G401 (cell line): ENCODE measurements at places on chromosomes 11 and 22. TPM values are rescaled to one million over a fixed set of nuclear protein-coding genes. Genes with fewer than 3 reads are reported as not detected.

Gene ZNF215
- 10.9 and 13.2 TPM in 2 replicates for total RNA-seq

Gene SEPTIN5
- 8.3 and 21.4 TPM in 2 replicates for total RNA-seq

Gene LMO2
- 0.18 TPM in 1 of 2 replicates, not detected in the other for total RNA-seq

Gene ASRGL1
- 26.6 and 28.1 TPM in 2 replicates for total RNA-seq

Gene GAL
- not detected in 2 replicates for total RNA-seq

Gene MYOD1
- total RNA-seq, result 0.12 TPM in 1 of 2 replicates, not detected in the other

Gene BEST1
- 0.10 and 0.18 TPM in 2 replicates for total RNA-seq

Gene TEX54
- total RNA-seq, result not detected in 2 replicates

Gene VSIG10L2
- total RNA-seq, result not detected in 2 replicates

Gene NXPE4
- not detected in 2 replicates for total RNA-seq

GRCh38 chr11:73177380-73177777 is 35.3 kb upstream of the FCHSD2 start:
- peak; percentile 55 for DNase-seq

DNA sequence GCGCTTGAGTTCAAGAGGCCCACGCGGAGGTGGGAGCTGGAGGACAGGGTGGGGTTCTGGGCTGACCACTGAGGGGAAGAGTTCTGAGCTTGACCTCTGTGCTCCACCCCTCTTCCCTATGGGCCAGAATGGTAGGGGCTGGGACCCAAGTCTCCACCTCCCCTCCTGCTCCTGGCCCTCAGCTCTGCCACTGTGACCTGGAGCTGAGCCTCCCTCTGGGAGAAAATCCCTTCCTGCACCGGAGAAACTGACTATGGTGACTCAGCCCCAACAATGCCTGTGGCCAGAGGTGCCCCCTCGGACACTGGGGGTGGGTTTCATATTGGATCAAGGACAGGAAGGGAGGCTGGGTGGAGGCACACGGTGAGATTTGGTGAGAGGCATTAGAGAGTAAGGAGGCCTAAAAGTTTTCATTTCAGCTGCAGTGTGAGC is 23.0 kb downstream of the RELT start:
- no peak for DNase-seq

DNA sequence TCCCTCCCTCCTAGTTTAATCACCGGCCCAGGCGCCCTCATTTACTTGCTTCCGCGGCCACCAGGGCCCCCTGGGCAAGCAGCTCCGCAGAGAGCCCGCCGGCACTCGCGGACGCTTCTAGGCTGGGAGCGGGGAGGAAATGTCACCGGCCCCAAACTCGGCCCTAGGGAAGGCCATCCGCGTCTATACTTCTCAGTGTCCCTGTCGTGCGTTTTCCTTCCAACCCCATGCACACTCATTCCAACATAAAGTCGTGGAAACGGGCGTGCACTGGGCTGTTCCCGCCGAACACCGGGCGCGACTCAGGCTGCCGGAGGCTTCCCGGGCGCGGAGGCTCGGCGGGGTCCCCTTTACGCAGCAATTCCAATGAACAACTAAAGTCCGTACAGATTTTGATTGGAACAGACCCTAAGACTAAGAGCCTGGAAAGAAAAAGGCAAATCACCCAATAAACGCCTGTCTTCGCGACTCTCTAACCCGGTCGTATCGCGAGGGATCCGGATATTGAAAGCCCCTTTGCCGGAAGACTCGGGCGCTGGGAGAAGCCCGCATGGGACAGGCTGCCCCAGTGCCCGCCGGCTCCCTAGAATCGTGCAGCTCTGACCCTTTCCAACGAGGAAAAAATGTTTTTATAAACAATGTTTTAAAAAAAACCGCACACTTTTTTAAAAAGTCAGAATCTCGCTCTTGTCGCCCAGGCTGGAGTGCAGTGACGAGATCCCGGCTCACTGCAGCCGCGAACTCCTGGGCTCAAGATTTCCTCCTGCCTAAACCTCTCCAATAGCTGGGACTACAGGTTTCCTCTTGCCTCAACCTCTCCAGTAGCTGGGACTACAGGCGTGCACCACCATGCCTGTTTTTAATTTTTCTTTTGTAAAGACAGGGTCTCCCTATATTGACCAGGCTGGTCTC is 1.3 kb upstream of the BARX2 start:
- DNase-seq, result no peak

GRCh38 chr11:80592546-80592945 is 1151.7 kb upstream of the TENM4 start:
- no peak for DNase-seq

DNA sequence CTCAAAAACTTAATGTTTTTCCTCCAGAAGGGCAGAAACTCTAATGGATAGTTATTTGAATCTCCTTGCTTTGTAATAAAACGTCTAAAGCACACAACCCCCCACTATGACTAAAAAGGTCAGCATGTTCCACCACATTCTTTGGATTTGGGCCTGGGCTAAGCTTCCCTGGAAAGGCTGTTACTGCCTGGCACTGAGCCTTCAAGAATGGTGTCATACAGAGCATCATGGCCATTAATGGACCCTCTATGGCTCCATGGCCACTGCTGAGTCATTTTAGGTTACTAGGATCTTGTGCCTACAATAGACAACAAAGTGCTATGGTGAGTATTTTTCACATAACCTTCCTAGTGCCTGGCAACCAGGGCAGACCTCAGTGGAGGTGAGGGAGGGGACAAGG is 242.6 kb upstream of the FAT3 start:
- DNase-seq, result no peak

- no peak for DNase-seq
These were observed 303.1 kb upstream of the SORL1-AS1 start for GRCh38 chr11:121755906-121756305.

- no peak for DNase-seq
These were observed 108.4 kb downstream of the BLID start for GRCh38 chr11:122007601-122008071.

- no peak for DNase-seq
These were observed 812.1 kb downstream of the TBC1D22A start for GRCh38 chr22:47574556-47574955.

- peak; percentile 93 for DNase-seq
These were observed 94.8 kb upstream of the PRDM11 start for GRCh38 chr11:45051621-45052020.

- DNase-seq, result peak; percentile 56
These were observed 28.0 kb downstream of the MOB2 start for GRCh38 chr11:1458340-1459218.

- DNase-seq, result no peak
These were observed 267.2 kb downstream of the RAB38 start for GRCh38 chr11:87908086-87908485.

DNA sequence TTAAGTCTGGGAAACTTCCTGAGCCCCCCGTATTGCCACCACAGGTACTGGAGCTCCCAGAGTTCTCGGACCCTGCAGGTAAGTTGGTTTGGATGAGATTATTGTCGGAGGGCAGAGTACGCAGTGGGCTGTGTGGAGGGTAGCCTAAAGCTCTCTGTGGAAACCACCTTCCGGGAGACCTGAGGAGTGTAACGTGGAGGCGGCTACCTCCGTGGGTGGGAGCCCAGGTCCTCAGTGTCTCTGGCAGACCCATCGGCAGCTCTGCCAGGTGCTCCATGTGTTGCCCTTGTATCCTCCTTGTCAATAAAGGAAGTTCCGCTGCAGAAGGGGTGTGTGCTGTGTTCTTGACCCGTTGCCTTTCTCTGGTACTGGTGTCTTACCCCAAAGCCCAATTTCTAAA is 61.4 kb downstream of the SYT13 start:
- no peak for DNase-seq

DNA sequence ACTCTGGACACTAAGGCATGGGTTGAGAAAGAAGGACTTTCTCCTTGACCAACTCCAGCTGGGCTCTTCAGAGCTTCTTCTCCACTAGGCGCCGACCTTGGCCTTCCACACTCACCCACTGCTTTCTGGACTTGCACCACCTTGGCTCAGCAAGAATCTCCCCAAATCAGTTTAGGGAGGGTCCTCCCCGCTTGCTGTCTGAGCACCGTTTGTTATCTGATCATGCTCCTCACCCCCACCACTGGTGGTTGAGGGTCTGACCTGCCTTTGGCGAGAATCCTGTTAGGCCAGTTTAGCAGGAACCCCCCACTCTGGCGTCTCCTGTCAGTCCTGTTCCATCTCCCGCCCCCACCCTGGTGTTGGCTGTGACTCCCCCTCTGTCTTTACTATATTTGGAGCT is 10.4 kb downstream of the APOL2 start:
- DNase-seq, result no peak

DNA sequence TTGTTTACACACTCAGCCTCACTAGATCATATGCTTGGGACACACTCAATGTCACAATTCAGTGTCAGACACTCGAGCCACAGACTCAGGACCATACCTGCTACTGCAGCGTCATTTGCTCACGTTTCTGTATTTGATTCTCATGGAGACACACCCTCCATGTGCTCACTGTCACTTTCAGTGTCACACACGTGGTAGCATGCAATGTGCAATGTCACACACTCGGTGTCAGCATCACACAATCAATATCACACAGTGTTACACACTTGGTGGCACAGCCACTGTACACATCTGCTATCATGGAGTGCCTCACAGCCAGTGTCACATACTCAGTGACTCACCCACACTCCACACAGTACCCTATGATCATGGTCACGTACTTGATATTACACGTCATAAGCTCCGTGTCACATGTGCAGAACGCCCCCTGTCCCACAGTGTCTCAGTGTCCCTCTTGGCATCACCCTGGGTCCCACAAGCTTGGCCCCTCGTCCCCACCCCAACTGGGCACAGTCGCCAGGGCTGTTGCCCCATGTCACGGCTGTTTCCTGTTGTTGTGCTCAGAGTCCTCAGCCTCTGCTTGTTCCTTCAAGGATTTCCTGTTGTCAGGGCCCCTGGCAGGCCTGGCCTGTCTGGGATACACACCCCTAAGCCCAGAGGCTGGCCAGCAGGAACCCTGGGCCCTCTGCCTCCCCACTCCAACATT is 49.6 kb downstream of the PDE2A start:
- no peak for DNase-seq

DNA sequence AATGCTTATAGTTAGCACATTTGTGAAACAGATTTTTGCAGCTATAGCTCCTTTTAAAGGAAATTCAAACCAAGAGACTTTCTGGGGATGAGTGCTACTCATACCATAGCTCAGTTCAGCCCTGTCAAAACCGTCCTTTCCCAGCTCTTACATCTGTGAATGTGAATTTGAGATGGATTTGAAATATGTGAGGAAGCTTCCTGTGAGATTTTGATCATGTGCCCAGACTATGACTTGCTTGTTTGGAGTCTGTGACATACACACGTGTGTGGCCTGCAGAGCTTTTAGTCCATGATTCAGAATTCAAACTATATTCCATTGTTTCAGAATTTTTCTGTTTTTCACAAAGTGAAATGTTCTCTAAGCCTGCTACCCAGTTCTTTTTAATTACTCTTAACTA is 4.4 kb upstream of the MMP1 start:
- no peak for DNase-seq

DNA sequence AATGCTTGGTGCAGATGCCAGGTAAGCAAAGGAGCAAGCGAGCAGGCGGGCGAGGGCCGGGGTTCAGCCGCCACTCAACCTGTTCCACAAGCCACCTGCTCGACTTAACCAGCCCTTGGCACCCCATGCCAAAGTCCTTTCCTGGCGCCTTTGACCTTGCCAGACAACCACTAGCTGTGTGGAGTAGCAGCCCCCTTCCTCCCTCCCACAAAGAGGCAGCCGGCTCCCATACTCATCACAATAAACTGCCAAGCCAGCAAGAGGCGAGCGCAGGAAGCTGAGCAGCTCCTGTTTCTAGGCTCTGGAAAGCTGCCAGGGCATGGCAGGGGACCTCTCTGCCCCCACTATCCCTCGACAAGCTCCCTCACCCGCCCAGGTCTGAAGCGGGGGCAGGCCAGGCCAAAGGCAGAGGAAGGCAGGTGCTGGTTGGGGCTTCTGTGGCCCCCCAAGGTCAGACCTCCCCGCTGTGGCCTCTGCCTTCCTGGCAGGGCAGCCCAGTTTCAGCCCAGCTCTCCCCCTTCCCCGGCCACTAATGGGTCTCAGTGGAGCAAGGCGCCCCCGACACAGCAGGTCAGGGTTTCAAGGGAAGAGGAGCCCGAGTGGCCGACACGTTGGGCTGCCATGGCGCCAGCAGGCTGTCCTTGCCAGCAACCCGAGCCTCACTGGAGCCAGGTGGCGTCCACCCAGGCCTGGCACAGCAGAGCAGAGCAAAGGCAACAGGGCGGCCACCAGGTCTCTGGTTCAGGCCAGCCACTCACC is 15.3 kb downstream of the MACROD1 start:
- DNase-seq, result peak; percentile 93

DNA sequence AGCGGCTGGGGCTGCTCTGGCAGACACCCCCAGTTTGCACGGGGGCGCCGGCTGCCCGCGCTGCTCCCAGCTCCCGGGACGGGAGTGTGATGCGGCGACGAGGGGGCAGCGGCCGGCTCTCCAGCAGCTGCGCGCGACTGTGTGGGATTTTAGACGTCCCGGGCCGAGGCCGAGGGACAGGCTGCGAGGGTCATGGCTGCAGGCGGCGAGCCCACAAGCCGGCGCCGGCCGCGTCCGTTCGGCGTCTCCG is 159 bp downstream of the FZD4 start:
- no peak for DNase-seq

DNA sequence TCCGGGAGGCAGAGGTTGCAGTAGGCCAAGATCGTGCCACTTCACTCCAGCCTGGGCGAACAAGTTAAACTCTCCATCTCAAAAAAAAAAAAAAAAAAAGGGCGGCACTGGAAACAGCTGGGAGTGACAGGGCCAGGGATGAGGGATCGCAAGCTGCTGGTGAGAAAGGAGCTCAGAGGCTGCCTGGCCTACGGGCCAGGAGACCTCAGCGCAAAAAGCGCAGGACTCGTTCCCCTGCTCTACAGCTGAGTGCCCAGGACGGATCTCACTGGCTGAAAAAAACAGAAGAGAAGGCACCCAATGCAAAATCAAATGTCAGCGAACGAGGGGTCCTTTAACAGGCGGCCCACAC is 650 bp upstream of the NUP50 start:
- peak; percentile 38 for DNase-seq
